ENCODE measurements at places on chromosomes 3 and 15.

GRCh38 chr15:58952751-58953150 is 19.3 kb upstream of the SLTM start:
- H3K4me1 ChIP-seq = no peaks in the 10 kb centered on the region
- DNase-seq = no peak
- no peak overlapping the region for H3K27ac ChIP-seq

DNA sequence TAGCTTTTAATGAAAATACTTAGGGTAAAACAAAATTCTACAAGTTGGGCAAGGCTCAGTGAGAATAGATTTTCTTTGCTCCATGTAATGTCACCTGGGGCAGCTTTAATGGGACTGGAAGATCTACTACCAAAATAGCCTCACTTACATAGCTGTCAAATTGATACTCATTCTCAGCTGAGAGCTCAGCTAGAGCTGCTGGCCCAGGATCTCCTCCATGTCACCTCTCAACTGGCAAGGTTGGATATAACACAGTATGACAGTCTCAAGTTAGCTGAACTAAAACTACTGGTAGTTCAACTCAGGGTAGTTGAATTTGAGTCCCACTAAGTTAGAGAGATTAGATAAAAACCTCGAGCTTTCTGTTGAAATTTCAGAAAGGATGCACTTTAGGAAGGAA is 218.5 kb upstream of the PLSCR5 start:
- peak; percentile 55 for DNase-seq
- no peaks in the 10 kb centered on the region for H3K4me1 ChIP-seq
- no peak overlapping the region for H3K27ac ChIP-seq

GRCh38 chr3:55567615-55568014 is 80.5 kb upstream of the WNT5A start:
- H3K27ac ChIP-seq = no peak overlapping the region
- no peak for DNase-seq
- H3K36me3 ChIP-seq = no peaks in the 10 kb centered on the region
- H3K27me3 ChIP-seq = no peaks in the 10 kb centered on the region
- no peaks in the 10 kb centered on the region for H3K4me1 ChIP-seq

- no peaks in the 10 kb centered on the region for H3K27me3 ChIP-seq
- H3K36me3 ChIP-seq = no peaks in the 10 kb centered on the region
- H3K27ac ChIP-seq = no peak overlapping the region
- no peak overlapping the region for H3K4me3 ChIP-seq
- no peak for DNase-seq
- no peaks in the 10 kb centered on the region for H3K4me1 ChIP-seq
Measured at GRCh38 chr3:64578062-64578770, 109.6 kb downstream of the ADAMTS9 start.

DNA sequence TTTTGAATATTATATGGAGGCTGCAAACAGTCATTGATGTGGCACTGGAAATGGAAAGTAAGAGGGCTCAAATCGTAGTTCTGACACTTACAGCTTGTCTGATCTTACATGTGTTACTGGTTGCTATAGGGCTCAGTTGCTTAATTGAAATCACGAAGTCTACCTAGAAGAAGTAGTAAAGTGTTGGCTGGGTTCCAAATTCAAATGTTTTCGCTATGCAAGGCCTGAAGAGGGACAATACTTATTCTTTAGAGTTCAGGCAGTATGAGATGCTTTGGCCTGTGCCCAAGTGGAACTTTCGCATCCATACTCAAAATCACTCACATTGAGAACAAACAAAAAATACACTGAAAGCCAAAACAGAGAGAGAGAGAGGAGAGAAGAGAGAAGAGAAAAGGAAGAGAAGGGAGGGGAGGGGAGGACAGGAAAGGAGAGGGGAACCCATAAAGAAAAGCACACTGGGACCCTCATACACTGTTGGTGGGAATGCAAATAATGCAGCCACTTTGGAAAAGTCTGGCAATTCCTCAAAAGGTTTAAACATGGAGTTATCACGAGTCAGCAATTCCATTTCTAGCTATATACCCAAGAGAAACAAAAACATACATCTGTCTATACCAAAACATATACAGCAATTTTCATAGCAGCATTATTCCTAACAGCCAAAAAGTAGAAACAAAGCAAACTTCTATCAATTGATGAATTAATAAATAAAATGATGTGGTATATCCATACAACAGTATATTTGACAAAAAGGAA is 2.9 kb upstream of the FXR1 start:
- no peaks in the 10 kb centered on the region for H3K27me3 ChIP-seq
- H3K4me1 ChIP-seq = peaks cover 12% of the 10 kb centered on the region
- H3K27ac ChIP-seq = no peak overlapping the region
- DNase-seq = no peak

DNA sequence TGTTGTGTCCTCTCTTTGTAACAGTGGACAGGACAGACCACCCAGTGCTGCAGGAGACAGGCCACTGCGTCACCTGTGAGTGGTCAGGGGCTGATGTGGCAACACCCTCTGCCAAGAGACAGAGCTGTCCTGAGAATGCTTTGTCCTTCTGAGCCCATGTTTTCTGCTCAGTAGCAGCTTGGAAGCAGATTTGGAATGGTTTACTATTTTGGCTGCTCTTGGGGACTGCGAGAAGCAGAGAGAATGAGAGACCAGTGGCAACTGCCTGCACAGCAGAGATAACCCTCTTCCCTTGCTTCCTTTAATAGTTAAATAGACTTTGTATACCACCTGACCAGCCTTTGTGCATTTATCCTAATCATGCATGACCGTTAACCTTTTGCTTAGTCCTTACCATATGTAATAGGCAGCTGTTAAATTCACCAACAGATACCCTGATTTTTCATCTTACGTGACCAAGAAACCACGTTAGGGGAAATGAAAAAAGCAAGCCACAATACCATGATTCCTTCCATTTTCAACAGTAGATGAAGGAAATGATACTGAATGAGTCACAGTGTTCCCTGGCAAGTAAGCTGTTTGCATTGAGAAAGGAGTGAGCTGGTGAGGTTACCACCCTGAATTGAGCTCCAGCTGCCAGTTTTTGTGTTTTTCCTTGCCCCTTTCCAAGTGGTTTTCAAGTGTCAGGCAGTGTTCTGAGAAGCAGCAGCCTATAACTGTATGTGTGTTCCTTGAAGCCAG is 35.5 kb downstream of the B3GALNT1 start:
- H3K27me3 ChIP-seq = no peaks in the 10 kb centered on the region
- no peak overlapping the region for H3K4me3 ChIP-seq
- no peaks in the 10 kb centered on the region for H3K36me3 ChIP-seq
- DNase-seq = no peak
- no peak overlapping the region for H3K27ac ChIP-seq
- peaks cover 4% of the 10 kb centered on the region for H3K4me1 ChIP-seq

- no peak overlapping the region for H3K27ac ChIP-seq
- H3K4me3 ChIP-seq = no peak overlapping the region
Measured at GRCh38 chr3:34782871-34783270, 856.5 kb upstream of the ARPP21 start.

GRCh38 chr15:80953953-80954778 is 35.5 kb downstream of the MESD start:
- H3K27ac ChIP-seq = no peak overlapping the region
- H3K4me1 ChIP-seq = no peaks in the 10 kb centered on the region
- H3K27me3 ChIP-seq = no peaks in the 10 kb centered on the region

- no peak for DNase-seq
- H3K36me3 ChIP-seq = no peaks in the 10 kb centered on the region
- no peaks in the 10 kb centered on the region for H3K4me1 ChIP-seq
Measured at GRCh38 chr3:177968891-177969290, 567.3 kb upstream of the KCNMB2 start.

DNA sequence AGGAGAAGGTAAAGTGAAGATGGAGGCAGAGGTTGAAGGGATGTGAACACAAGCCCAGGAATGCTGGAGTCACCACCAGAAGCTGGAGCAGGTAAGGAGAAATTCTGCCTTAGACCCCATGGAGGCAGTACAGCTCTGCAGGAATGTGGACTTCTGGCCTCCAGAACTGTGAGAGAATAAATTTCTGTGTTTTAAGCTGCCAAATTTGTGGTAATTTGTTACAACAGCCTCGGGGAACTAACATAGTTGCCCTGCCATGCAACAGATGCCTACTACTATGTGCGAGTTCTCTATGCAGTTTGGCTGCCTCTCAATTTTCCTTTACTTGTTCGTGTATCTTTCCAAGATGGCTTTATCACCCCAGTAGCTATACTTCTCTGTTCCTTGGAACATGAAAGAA is 394.1 kb downstream of the TUSC7 start:
- no peaks in the 10 kb centered on the region for H3K36me3 ChIP-seq
- H3K27ac ChIP-seq = no peak overlapping the region
- no peak overlapping the region for H3K4me3 ChIP-seq
- no peak for DNase-seq

- H3K27me3 ChIP-seq = no peaks in the 10 kb centered on the region
- H3K27ac ChIP-seq = no peak overlapping the region
- no peaks in the 10 kb centered on the region for H3K36me3 ChIP-seq
Measured at GRCh38 chr3:131402391-131403039, 20.9 kb downstream of the NUDT16 start.

GRCh38 chr3:127483005-127483641 is 107.4 kb downstream of the TPRA1 start:
- H3K36me3 ChIP-seq = no peaks in the 10 kb centered on the region
- H3K27me3 ChIP-seq = no peaks in the 10 kb centered on the region
- no peaks in the 10 kb centered on the region for H3K4me1 ChIP-seq
- peak; percentile 4 for DNase-seq

DNA sequence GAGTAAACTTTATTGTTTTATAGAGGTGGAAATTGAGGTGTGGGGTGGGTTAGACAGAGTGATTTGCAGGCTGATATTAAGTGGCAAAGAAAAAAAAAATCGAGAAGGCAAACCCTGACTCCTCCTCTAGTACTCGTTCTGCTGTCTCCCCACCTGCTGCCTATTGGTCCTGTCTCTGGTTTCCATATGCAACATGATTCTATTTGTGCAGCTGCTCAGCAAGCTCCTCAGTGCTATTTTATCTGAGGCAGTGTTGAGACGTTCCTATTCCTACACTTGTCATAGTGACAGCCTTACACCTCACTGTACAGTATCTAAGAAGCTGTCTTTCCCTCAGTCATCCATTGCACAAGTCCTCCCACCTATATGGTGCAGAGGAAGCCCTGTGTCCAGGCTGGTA is 45.1 kb downstream of the RSL24D1 start:
- H3K27me3 ChIP-seq = no peaks in the 10 kb centered on the region
- H3K4me1 ChIP-seq = no peaks in the 10 kb centered on the region
- H3K4me3 ChIP-seq = no peak overlapping the region

DNA sequence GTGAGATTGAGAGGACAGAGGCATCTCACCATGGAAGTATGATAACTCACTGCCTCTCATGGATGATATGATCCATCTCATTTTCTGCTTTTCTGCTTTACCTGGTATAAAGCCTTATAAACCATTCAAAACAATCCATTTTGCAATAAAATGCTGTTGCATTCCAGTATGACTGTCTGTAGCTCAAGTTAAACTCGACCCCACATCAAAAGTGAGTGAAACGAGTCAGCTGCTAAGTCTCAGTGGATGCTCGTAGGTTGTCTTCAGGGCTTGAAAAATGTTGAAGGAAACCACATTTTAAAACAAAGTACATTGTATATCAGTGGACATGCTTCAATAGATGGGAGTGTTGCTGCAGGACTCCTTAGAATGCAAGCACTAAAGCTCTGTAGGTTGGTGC is 839.0 kb downstream of the TUSC7 start:
- H3K27me3 ChIP-seq = no peaks in the 10 kb centered on the region
- H3K4me3 ChIP-seq = no peak overlapping the region
- no peaks in the 10 kb centered on the region for H3K4me1 ChIP-seq
- H3K27ac ChIP-seq = no peak overlapping the region
- H3K36me3 ChIP-seq = no peaks in the 10 kb centered on the region
- DNase-seq = no peak

- no peaks in the 10 kb centered on the region for H3K36me3 ChIP-seq
- H3K27me3 ChIP-seq = no peaks in the 10 kb centered on the region
- DNase-seq = no peak
- H3K4me3 ChIP-seq = no peak overlapping the region
- no peaks in the 10 kb centered on the region for H3K4me1 ChIP-seq
Measured at GRCh38 chr15:38589502-38589901, 24.9 kb upstream of the RASGRP1 start.

DNA sequence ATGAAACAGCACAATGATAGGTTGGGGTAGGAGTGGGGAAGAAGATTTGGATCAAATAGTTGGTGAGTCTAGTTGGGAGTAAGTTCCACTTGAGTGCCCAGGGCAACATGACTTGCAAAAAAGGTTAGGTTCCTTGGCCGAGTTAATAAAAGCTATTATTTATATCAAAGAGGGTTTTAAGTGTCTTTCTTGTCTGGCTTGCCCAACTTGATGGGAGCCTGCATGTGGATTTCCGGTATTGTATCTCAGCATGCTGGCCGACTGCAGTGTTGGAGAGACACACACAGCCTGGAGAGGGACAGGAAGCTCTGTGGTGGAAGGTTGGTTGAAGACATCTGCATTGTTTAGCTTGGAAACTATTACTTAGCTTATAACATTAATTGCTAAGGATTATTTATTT is 449.5 kb upstream of the TBL1XR1 start:
- H3K4me3 ChIP-seq = no peak overlapping the region
- DNase-seq = no peak
- H3K36me3 ChIP-seq = no peaks in the 10 kb centered on the region
- H3K27me3 ChIP-seq = no peaks in the 10 kb centered on the region

DNA sequence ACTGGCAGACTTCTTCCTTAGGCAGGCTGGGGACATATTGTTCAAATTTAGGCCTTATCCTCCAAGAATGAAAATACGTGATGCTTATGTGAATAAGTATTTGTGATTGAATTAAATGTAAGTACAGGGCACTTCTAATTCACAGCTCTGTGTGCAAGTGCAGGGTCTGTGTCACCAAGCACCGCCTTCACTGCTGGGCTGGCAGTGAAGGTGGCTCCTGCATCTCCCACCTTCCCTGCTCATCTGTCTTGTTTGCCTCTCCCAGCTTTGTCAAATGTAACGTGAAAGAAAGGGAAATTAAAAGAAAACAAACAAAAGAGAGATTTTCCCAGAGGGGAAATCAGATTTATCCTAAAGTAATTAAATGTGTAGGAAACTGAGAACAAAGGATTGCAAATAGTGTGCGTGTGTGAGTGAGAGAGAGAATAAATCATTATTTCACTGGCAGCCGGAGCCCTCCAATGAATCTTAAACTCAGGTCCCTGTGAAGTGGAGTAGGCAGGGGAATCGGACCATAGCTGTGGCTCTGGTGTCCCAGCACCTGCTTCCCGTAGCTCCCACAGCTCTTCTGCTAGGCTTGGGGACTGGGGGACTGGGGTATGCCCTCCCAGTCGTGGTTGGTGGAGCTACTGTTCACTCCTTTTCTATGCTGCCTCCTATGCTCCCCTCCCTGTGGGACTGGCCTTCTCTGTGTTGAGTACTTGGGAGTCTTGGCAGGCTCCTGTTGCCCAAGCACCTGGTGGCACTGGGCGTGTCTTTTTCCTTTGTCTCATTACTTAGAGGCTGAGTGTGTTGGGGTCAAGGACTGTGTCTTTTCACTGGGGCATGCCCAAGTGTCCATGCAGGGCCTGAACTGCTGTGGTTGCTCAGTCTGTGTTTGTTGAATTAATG is 222.2 kb downstream of the EPHB1 start:
- no peak overlapping the region for H3K27ac ChIP-seq
- H3K4me1 ChIP-seq = no peaks in the 10 kb centered on the region
- H3K27me3 ChIP-seq = no peaks in the 10 kb centered on the region

- H3K4me3 ChIP-seq = no peak overlapping the region
- no peaks in the 10 kb centered on the region for H3K36me3 ChIP-seq
- no peak overlapping the region for H3K27ac ChIP-seq
Measured at GRCh38 chr3:40793730-40794129, 269.0 kb downstream of the ZNF621 start.

All from heart left ventricle (tissue), 16 donors.